Activated naive CD4-positive, alpha-beta T cell treated with Interleukin-2 at 50 U/mL for 16 hours (primary cell): ENCODE measurements at places on chromosomes 7 and 10.

DNA sequence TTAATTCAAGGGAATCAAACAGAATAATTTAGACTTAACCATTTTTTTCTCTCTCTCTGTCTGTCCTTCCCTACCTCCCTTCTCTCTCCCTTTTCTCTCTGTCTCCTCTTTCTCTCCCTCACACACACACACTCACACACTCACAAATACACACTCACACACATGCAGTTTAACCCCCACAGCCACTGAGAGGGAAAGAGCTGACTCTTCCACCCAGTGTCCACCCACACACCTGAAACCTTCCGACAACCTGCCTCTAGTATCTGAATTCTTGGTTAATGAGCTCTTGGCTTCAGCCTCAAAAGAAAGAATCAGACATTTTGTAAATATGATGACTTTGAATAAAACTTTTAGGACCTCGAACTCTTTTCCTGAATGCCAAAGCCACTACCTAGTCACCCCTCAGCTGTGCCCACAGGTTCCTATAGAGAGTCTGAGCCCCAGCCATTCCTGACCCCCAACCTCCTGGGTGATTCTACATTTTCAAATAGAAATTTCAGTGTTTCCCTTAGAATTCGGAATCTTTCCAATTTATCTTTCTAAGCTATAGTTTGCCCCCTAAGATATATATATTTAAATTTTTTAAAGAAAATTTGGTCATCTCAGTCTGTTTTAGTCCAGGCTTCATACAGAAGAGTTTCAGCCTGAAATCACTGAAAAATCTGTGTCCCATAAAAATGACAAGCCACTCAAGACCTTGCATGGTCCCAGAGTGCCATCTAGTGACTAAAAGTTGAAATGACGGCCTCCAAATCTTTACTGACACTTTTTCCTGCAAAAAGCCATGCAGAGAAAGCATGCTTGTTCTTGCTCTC lies 202.8 kb downstream of the IPMK start:
- peak; percentile 4 for DNase-seq

DNA sequence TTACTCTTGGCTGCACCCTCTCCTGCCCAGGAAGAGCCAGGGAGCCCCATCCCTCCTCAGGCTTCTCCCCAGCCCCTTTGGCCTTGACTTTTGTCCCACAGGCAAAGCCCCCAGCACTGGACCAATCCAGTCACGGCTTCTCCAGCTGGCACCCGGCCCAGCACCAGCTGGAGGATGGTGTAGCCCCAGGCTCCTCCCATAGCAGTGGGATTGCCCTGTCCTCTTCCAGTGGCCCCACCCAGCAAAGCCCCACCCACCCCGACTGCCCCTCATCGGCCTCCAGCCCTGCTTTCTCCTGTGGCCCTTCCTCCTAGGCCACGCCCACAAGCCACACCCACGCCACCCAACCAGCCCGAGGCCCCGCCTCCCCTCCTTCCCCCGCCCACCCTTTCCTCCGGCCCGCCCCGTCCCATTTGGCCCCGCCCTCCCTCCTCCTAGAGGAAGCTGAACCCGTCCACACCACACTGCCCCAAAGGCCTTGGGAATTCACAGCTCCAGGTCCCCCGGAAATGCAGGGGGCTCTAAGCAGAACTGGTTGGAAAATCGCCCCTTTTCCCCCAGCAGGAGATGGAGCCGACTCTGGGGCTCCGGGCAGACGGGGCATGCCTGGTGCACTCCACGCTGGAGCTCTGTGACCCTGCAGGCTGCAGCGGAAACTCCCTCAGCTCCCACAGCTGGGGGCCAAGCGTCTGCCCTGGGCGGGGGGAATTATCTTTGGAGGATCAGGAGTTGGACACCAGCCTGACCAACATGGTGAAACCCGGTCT lies 25.2 kb downstream of the GET4 start:
- DNase-seq, result peak; percentile 30

GRCh38 chr10:102644066-102644645 lies at the start of gene TRIM8:
TSS of gene TRIM8 (plus strand) at chr10:102644479. CDS start at chr10:102644618, 139 bp downstream.
- DNase-seq, result peak; percentile 59

DNA sequence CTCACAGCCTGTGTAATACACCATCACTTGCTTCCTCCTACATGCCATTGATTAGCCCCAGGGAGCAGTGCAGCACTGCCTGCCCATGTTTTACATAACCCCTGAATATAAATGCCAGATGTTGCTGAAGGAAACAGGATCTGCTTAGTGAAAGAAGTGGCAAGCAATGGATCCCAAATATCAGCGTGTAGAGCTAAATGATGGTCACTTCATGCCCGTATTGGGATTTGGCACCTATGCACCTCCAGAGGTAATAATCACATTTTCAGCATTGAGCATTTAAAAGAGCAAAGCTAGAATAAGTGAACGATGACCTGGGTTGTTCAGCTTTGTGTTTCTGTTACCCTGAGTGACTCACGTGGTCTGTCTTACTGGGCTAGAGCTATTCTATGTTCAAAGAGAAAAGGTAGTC lies at the start of gene AKR1C4:
TSS of gene AKR1C4 (plus strand) at position 136 of the 412 bp plus-strand sequence. CDS start at position 167, 31 bp downstream.
- DNase-seq, result no peak

DNA sequence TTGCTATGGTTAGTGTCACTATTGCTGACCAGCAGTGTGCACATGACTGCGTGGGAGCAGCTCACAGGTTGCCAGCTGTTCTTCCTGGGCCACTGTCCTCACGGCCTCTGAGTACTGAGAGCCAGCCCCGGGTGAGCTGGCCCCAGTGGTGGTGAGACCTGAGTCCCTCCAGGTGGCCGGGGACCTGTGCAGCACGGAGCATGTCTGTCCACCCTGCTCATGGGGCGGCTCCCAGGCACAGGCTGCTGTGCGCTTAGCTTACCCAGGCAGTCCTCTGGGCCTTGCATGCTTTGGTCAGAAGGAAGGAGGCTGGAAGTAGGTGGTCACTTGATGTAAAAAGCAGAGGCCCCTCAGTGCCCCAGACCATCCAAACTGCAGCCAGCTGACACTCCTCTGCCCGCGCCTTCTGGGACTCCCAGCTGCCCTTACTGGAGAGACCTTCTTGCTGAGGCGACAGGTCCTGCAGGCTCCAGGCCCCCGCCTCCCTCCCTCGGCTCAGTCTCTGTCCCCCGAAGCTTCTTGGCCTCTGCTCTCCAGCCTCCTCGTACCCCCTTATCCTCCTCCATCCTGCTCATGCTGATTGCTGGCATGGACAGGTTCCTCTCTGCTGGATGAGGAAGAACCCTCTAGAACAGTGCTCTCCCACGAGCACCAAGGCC lies 30.9 kb upstream of the DPYSL4 start:
- DNase-seq, result no peak

DNA sequence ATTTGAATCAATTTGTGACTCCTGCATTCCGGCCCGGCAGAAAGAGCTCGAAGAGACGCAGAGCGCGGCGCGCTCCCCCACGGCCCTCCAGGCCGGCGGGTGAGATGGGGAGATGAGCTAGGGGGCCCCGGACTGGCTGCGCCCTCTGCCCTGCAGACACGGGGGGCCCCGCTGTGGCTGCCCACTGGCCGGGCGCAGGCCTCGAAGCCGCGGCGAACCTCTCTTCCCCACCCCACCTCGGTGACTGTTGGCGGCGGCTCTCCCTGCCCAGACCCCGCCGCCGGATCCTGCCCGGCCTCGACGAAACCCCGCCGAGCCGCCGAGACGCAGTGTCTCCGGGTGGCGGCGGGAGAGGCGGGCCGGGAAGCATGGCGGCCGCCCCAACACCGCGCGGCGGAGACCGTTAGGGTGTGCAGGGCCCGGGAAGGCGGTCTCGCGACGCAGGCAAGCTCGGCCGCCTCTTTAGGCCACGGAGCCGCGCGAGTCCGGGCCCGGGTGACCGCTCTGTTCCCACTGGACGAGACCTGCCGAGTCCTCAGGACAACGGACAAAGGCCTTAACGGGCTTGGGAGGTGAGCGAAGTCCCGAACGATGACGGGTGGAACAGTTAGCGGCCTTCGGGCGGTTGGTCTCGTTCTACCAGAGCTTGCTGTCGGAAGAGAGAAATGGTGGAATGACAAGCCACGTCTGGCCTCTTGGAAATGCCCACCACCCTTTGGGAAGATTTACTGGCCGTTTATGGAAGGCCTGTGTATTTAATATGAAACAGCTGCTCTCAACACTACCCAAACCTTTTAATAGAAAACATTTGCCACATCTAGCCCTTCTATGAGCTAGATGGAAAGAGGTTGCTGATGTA lies 24.3 kb downstream of the NUP42 start:
- no peak for DNase-seq

GRCh38 chr7:127378537-127378936 lies 14.0 kb downstream of the ZNF800 start:
- no peak for DNase-seq

DNA sequence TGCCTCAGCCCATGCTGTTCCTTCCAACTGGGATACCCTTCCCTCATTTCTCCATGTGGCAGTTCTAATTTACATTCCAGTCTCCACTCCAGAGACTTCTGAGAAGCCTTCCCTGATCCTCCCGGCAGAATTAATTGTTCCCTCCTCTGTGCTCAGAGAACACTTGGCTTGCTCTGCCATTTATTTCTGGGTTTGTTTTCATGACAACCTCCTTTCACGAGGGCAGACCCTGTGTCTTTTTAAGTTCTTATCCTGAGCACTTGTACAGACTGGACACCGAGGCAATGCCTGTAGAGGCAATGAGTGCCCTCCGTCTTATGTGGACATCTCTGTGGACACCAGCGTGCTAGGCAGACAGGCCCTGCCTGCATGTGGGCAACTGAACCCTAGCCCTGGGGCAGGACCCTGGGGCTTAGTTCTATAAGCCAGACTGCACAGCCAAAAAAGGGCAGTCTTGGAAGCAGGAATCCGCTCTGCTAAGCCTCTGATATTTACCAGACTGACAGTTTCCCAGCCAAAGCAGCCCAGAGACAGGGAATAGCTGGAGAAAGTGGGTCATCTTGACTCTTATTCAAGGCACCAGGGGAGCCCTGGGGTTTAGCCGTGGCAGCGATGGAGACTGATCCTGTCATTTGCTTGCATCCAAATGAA lies 474.0 kb downstream of the RPS24 start:
- DNase-seq, result no peak

DNA sequence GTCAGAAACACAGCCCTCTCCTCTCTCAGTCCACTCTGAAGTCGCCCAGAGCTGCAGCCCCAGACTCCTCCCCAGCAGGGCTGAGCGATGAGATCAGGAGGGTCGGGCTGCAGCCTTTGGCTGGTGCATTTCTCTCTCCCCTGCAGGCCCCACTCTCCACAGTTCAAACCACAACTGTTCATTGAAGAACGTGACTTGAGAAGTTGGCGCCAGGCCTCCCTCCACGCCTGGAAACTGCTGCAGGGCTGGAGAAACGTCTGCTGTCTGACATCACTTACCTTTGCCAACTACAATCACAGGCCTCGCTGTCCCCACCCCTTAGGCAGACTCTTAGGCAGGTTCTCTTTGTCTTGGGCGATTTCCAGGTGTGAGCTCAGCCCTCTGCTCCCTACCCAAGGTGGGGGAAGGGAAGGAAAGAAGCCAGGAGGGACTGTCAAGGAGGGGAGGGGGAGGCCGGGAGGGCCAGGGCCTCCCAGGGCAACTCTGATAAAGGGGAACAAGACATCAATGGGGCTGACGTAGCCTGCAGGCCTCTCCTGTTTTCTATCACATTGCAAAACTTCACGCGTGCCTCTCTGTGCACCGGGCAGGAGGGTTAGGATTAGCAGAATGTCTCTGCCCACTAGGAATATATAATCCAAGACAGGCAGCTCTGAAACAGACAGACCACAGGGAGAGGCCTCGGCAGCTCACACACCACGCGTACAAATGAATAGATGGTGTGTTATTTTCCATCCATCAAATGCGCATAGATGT lies 32.7 kb downstream of the CALML5 start:
- DNase-seq, result no peak
